ENCODE measurements at places on chromosomes 2 and 18.

GRCh38 chr2:179596018-179596417, 265.4 kb downstream of the ZNF385B start:
- no peak for DNase-seq

GRCh38 chr2:16112251-16112971, 172.1 kb downstream of the MYCN start:
- no peak for DNase-seq

- DNase-seq: no peak
Observed at GRCh38 chr18:39425172-39425850, 1859.7 kb upstream of the CELF4 start.

- peak; percentile 11 for DNase-seq
Observed at GRCh38 chr2:197495433-197496134, 4.1 kb downstream of the HSPD1 start.

DNA sequence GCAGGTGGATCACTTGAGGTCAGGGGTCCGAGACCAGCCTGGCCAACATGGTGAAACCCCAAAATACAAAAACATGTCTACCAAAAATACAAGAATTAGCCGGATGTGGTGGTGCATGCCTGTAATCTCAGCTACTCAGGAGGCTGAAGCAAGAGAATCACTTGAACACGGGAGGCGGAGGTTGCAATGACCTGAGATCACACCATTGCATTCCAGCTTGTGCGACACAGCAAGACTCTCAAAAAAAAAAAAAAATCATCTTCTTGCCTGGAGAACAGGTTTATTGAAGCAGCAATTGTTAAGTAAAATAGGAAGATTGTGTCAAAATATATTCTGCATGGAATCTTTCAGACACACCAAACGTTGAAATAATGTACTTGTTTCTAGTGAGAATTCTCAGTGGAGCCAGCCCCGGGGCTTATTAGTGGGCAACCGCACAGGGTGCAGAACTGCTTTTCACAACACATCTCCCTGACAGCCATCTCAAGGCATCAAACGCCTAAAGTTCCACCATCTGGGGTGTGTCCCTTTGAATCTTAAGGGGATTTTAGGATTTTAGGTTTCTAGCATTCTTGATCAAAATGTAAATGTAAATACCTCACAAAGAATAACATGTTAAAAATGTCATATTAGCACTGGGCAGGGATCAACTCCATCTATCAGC, 28.6 kb upstream of the PPP4R1 start:
- no peak for DNase-seq

- DNase-seq: no peak
Observed at GRCh38 chr2:237962432-237963084, 4.3 kb upstream of the UBE2F start.

GRCh38 chr2:221997100-221997499, 301.7 kb downstream of the PAX3 start:
- no peak for DNase-seq

GRCh38 chr2:188305271-188305670, 13.6 kb downstream of the GULP1 start:
- DNase-seq: no peak

- no peak for DNase-seq
Observed at GRCh38 chr18:57621246-57621604, 411 bp downstream of the NARS1 start.

- peak; percentile 91 for DNase-seq
Observed at GRCh38 chr2:191245046-191245868, at the start of gene MYO1B. Gene MYO1B (plus strand): TSS chr2:191245404. CDS start chr2:191276896, 31,492 bp downstream.

DNA sequence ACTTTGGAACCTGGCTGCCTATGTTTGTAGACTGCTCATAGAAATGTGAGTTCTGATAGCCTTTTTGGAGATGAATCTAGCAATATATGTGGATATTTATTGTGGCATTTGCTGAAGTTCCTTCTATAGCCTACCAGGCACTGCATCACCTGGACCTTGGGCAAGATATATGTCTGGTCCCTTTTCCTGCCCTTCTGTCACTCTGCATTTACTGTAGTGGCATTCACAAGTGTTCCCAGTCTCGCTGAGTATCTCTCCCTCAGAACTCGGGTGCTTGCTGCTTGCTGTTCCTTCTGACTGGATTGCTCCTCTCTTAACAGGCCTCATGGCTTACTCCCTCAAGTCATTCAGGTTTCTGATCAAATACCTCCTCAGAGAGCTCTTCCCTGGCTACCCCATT, 145.0 kb downstream of the UBE2E3 start:
- DNase-seq: no peak

DNA sequence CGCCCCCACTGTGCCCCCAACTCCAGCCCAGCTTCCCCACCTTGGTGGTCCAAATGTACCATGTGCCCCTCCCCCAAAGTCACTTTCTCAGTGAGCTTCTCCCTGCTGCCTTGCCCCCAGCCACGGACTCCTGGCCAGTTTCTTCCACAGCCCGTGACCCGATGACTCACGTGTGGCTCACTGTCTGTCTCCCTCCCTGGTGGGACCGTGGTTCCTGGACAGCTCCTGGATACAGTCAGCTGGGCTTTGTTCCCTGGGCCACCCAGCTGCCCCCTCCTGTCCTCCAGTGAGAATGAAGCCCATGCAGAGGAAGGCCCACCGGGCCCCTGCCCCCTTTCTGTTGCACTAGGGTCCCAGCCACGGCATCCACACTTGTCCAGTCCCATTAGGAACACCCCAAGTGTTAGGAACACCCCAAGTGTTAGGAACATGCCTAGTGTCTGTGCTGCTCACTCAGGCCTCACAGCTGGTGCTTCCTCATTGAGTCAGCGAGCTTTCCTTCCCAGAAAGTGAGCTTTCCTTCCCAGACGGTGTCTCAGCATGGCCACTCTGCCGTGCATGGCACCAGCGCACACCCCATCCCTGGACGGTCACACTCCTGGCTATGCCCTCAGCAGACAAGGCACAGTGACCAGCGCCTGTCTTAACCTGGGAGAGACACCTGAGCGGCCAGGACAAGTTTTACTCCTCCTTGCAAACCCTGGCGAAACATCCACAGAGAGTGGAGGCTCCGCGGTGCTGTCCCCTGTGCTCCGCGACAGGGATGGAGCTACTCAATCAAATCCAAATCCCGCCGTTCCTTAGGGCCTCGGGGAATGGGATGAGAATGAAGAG, 44.8 kb upstream of the CTDP1 start:
- peak; percentile 36 for DNase-seq

- DNase-seq: no peak
Observed at GRCh38 chr2:45119855-45120254, 110.6 kb upstream of the SIX2 start.

GRCh38 chr2:88091943-88092342, 24.3 kb downstream of the SMYD1 start:
- DNase-seq: no peak

GRCh38 chr2:60634438-60634837, 81.0 kb upstream of the BCL11A start:
- no peak for DNase-seq

DNA sequence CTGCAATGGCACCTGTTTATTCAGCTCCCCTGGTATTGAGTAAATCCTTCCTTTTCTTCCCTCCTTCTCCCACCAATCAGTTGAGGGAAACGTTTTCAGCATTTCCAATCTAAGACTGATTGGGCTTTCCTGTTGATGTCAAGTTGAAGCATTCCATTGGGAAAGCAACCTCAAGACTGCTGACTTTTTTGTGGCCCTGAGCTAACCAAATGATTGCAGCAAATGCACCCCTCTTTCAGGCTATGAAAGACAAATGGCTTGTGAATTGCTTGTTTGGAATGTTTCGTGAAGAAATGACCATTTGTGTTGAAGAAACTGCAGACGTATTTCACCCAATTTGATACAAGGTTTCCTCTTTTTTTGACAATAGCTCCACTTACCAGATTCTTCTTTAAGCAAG, 303.5 kb downstream of the EPHA4 start:
- no peak for DNase-seq

- no peak for DNase-seq
Observed at GRCh38 chr2:153657651-153658050, 179.1 kb upstream of the RPRM start.

DNA sequence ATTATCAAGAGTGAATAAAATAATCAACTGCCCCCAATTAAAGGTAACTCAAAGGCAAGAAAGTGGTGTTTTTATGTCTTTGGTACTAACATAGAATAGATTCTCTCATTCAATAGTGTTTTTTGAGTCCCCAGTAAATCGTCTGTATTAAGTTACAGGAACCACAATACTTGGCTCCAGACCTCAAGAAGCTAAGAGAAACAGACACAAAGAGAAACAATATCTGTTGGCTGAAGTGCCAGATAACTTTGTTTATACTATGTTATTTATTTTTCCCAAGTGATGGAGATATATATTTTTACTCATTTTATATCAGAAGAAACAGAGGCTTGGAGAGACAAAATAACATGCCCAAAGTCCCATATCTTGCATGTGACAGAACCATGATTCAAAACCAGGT, 201.7 kb upstream of the HNRNPA3 start:
- DNase-seq: no peak

DNA sequence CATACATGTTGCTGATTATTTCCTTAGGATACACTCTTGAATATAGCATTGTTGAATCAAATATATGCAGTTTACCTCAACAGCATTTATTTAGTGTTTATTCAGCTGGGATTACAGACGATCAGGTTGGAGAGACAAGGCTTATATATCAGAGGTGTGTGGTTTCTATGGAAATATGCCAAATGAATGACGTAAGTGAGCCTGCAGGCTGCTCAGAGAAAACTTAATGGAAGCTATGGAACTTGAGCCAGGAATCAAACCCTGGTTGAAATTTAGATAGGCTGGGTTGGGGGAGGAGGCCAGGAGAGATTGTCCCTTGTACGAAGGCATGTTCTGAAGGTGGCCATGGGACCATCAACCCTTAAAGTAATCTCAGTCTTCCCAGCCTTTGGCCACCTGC, 79.5 kb downstream of the INPP4A start:
- no peak for DNase-seq

GRCh38 chr2:168727904-168728470, 74.5 kb upstream of the NOSTRIN start:
- no peak for DNase-seq

DNA sequence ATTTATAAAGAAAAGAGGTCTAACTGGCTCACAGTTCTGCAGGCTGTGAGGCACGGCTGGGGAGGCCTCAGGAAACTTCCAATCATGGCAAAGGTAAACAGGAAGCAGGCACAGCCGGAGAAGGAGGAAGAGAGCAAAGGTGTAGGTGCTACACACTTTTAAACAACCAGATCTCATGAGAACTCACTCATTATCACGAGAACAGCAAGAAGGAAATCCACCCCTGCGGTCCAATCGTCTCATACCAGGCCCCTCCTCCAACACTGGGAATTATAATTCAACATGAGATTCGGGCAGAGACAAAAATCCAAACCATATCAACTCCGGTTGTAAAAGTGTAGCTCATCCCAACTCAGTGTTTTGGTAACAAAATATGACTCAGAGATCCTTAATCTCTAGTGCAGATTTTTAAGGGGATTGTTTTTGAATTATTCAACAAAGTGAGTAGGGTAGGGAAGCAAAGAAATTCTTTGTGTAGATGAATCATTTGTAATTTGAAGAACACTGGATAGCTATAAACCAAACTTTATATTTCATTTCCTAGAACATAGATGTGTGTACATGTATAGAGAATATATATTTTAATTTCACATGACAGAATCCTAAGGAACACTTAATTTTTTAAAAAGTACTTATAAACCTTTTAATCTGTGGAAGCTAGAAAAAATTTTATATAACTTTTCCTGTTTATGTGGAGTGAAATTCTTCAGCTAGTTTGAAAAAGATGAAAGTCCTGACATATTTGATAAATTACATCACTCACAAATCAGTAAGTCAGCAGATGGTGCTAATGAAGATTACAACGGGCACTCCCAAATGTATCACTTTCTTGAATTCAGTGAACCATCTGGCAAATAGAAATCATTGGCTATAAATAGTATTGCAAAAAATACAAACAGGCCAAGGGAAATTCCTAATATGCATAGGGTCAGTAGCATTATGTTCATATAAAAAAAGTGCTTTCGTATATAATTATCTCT, 130.1 kb downstream of the OLA1 start:
- DNase-seq: no peak

GRCh38 chr2:48248251-48248933, 281.6 kb upstream of the STON1 start:
- no peak for DNase-seq

DNA sequence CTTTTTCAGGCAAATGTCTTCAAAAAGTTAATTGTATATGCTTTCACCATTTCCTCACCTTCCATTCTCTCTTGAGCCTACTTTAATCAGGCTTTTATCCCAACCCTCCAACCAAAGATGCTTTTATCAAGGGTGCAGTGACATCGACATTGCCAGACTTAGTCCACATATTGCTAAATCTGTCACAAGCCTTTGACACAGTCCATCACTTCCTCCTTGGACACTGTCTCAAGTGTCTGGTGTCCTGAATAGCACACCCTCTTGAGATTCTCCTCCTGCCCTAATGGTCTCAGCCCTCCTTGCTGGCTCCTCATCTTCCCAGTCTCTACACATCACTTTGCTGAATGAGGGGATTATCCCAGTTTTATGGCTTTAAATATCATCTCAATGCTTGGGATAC, 147.5 kb upstream of the SLC39A10 start:
- no peak for DNase-seq

- DNase-seq: no peak
Observed at GRCh38 chr2:22520369-22521288, 864.4 kb upstream of the KLHL29 start.

GRCh38 chr2:75788154-75788553, 77.4 kb upstream of the GCFC2 start:
- peak; percentile 45 for DNase-seq

- DNase-seq: no peak
Observed at GRCh38 chr2:21317131-21317530, 193.4 kb downstream of the TDRD15 start.

All from left lobe of liver (tissue), 2 donors.